ENCODE measurements at places on chromosomes 7 and 10.
A peak's percentile ranks its signal among the peaks of the same experiment; 100 is the strongest.

- DNase-seq: no peak
Observed at GRCh38 chr10:104233817-104234216, 1.7 kb upstream of the CFAP43 start.

DNA sequence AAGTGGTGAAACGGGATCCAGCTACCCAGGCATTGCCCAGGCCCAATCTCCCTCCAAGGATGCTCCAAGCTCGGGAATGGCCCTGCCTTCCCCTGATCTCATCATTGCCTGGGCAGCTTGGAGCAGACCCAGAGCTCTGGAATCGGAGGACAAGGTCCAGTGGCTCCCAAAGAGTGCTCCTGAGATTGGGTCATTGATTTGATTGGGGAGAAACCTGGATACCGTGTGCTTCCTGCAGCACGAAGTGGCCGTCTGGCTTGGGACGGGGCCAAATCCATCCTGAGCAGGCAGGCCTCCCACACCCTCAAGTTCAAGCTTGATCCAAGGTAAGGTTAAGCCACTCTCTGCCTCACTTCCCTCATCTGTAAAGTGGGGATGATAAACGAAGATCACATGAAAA lies 69.9 kb downstream of the OAT start:
- no peak for DNase-seq

GRCh38 chr7:157009170-157009777 lies 1.2 kb downstream of the MNX1 start:
- DNase-seq: no peak

DNA sequence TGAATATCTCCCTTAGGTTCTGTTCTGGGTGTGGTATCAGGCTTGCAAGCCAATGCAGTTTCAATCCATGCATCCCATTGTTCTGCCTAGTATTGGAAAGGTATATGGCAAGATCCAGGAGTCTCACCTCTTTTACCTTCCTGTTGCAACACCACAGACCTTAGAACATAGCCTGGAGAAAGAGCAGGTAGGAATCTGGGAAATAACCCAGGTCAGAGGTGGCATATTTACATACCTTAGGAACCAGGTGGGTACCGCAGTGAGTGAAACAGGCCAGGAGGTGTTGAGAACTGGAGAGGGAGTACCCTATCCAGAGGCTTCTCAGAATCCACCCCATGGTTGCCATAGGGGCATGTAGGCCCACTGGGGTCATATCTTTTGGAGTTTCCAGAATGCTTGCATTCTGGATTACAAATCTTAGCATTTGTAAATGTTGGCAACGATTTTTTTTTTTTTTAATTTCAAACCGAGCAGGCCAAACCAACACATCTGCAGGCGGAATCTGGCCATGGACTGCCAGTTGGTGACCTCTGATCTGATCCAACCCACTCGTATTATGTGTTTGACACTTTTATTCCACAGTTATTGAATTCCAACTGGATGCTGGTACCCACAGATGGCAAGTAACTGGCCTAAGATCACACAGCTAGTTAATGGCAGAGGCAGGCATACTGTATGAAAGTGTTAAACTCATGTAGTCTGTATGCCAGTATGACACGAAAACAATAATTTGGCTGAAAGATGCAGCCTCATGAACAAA lies 180.3 kb upstream of the TCF7L2 start:
- DNase-seq: no peak

- DNase-seq: no peak
Observed at GRCh38 chr10:88952647-88953111, at the start of gene ACTA2. Gene ACTA2, minus strand, starts transcription at chr10:88952773. Its CDS starts 3,843 bp downstream, at chr10:88948930.

DNA sequence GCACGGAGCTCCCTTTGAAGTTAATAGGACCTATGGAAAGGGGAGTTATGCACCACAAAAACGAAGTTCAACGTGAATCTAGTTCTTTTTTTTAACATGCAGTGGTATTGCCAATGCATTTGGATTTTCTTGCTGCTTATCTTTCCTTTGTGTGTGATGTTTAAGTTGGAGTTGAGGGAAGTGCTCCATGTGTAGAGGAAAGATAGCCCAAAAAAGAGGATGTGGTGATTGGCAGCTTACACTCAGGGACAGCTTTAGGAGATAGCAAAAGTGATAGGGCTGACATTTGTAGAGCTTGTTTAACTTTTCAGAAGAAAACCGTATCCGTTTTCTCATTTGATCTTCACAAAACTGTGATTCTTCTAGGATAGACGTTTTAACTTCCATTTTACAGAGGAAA lies 101.3 kb downstream of the MDFIC start:
- DNase-seq: no peak

GRCh38 chr10:44981172-44982113 lies 2.8 kb upstream of the DEPP1 start:
- no peak for DNase-seq

- no peak for DNase-seq
Observed at GRCh38 chr7:20240080-20240926, 23.1 kb upstream of the MACC1 start.

GRCh38 chr10:91328320-91328984 lies 81.7 kb upstream of the HECTD2 start:
- DNase-seq: no peak

DNA sequence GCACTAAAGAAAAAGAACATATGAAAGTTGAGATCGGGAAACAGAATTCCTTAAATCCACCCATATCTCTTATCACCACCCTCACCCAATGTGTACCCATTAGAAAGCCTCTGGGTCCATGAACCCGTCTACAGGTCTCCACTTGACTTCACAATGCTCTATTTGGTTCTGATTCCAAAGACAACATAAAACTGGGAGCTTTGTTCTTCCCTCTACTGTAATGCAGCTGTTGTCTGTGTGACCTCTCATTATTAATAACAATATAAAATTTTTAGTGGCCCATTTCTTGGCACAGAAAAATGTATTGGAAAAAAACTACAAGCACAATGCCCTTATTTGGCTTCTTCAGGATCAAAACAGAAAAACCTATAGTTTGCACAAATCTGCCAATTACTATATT lies 30.0 kb downstream of the DOCK4 start:
- no peak for DNase-seq

GRCh38 chr10:132387764-132388210 lies 9.2 kb upstream of the PWWP2B start:
- DNase-seq: peak; percentile 60

DNA sequence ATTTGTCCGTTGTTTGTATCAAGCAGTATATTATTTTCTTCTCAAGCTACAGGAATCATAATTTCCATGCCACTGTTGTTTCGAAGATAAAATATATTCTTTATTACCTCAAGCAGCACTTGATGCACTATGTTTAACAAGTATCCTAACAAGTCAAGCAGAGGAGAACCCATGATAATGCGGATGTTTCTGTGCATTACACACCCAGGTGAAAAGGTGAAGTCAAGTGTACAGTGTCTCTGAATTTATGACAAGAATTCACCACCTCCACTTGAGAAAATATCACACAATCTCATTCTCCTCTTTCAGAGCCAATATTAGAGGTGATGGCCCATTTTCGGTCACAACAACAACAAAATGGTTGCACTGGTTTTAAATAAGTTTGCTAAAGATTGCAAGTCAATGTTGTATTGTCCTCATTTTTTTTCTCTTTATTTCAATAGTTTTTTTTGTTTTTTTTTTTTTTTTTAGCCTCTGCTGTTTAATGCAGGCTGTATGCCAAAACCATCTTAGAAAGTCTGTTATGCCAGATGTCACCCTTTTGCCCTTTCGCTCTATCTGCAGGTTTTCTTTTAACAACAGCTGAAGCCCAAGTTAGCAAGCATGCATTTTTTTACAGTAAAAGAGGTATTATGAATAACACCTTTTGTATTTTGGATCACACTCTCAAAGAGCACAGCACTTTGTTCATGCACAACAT lies 568.7 kb upstream of the LRRN3 start:
- DNase-seq: no peak

- DNase-seq: peak; percentile 47
Observed at GRCh38 chr7:104135760-104136558, 71.9 kb downstream of the ORC5 start.

DNA sequence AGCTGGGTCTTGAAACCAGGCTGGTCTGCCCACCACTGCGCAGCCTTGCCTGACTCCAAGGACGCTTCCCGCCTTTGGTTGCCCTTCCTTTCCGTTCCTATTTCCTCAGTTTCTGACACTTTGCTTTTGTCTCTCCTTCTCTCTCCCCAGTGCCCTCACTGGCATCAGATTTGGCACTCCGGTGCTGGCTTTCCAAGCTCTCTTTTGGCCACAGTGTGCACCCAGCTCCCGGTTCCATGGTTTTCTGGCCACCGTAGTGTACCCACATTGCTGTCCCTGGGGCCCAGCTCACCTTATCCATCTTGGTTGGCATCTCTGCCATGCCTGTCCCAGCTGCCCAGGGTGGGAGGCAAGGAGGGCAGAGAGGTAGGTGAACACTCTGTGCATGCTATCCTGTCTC lies 142.2 kb downstream of the PLXNA4 start:
- no peak for DNase-seq

DNA sequence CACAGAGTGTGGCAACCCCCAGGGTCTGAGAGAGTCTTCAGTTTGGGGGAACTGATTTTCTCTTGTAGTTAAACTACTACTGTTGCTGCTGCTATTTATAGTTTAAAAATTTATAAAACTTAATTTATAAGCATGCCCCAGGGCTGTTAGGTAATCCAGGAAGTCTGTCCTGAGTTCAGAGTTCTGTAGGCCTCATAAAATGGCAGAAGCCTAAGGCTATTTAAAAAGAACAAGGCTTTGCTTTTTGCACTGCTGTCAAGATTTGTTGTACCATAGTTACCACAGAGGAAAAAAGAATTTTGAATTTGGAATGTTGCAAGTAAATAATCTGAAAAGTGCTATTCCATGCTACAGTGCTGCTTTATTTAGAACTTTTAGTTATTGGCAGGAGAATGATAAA lies 66.1 kb downstream of the AGK start:
- DNase-seq: no peak

DNA sequence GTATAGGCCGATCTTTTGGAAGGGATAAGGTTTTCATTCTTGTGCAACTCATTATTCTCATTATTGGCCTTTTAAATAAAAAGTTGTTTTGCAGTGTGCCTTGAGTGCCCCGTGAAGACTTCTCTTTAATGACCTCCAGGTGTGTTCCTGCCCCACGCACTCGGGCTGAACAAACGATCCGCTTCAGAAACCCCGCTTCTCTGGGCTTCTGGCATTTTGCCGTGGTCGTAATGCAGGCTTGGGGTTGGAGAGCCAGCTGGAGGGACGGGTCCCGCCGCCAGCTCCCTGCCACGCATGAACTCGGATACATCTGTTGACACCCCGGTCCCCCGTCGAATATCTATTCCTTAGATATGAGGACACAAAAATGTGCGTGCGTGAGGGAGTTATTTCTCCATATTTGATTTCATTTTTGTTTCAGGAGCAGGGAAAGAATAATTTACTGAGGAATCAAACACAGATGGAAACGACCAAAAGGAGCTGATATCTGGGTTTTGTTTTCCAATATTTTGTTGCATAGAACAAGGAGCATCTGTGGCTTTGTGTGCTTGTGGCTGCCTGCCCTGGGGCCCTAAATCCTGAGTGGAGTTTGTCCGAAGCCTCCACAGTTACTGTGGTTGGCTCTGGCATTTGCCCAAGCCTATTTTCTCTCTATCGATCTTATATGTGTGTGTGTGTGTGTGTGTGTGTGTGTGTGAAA lies 17.0 kb upstream of the TTYH3 start:
- DNase-seq: no peak

GRCh38 chr10:89466599-89467035 lies 52.2 kb downstream of the IFIT5 start:
- no peak for DNase-seq

DNA sequence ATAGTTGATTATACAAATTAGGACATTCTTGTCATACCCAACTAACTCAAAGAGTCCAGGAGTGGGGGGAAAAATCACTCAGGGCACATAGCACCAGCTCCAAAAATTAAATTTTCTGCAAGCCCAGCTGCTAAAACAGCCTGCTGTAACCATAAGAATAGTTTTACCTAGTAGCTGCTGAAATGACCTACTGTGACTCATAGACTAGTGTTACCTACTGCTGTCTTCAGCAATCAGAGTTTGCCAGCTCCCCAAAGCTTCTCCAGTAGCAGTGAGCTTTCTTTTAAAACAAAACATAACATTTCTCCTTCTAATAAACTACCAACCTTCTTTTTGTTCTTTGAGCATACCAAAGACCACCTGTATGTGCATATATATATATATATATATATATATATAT lies 4.2 kb upstream of the ARHGAP12 start:
- no peak for DNase-seq

- DNase-seq: no peak
Observed at GRCh38 chr7:16550671-16551070, 24.0 kb downstream of the LRRC72 start.

- DNase-seq: no peak
Observed at GRCh38 chr7:149281508-149282330, 19.7 kb downstream of the ZNF783 start.

DNA sequence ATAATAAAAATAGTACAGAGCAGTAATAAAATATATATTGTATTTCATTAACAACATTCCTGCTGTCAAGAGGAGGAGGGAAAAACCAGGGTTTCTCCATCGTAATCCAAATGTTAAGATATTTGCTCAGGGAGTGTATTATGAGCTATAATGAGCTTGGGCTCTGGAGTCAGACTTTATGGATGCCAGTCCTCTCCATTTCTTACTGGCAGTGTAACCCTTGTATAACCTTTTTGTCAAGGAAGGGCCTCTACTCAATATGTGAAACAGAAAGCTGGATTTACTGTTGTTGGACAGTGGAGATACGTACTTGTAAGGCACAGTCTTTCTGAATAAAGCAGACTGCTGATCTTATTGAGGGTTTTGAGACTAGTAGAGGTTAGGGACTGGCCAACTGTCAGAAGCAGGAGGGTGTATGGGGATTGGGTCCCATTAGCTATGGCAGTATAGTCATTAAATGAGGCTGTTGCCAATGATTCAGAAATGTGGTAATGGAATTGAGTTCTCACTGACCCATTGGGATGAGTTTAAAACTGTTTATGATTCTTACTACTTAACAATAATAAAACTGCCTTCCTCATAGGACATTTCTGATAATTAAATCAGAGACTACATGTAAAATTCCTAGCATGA lies 56.5 kb downstream of the ZNF277 start:
- DNase-seq: no peak

- no peak for DNase-seq
Observed at GRCh38 chr7:1848013-1848640, 178.1 kb downstream of the ELFN1 start.

DNA sequence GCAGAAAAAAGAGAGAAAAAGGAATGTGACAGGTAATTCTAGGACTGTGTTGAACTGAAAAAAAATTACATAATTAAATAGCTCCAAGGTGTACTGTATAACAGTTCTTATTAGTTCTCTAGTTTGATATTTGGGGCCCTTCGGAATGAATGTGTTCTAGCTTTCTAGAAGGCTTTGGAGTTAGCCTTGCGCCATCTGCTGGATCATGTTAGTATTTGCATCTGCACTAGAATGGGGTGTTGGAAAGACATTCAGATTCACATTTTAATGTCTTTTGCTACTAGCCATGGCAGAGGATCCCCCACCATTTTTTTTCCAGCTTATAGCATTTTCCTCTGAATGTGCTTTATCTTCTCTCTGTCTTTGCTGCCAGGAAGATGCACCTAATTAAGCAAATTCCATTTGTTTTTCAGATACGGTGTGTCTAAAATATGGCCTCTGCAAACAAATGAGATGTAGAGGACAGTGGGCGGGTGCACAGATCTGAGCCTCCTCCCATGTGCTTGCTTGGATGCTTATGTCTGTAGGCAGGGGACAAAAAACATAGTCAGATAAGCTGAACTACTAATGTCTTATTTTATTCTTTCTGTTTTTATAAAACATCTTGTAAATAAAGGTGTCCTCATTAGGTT lies 238.5 kb downstream of the PHF14 start:
- DNase-seq: peak; percentile 37

GRCh38 chr7:8092140-8092539 lies 123.5 kb downstream of the GLCCI1 start:
- DNase-seq: no peak

All from T-helper 2 cell treated with Interferon-gamma antibody and Interleukin-4, amounts not matched to agents 5 μg/mL and 100 μg/mL, for 36 hours (primary cell).